ENCODE measurements at places on chromosomes 11 and 22.
A peak's percentile ranks its signal among the peaks of the same experiment; 100 is the strongest.

- DNase-seq: peak; percentile 72
Measured at GRCh38 chr11:130391711-130392110, 36.7 kb downstream of the ADAMTS8 start.

- no peak for DNase-seq
Measured at GRCh38 chr11:131246156-131246555, 124.3 kb upstream of the NTM start.

DNA sequence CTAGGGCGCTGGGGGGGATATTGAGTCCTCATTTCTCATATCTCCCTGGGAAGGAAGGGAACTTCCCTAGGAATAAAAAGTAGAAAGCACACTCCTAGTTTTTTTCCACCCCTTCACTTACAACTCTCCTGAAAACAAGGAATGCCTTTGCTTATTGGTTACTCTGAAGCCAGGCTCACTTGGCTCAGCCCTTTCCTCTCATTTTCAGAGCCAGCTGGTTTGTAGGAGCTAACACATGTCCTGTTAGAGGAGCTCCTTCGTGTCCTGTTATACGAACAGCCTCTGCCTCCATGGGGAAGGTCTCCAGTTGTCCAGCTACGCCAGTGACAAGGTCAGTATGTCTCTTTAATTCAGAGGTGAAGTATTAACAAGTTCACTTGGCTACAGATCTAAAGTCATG lies 17.6 kb downstream of the ALKBH8 start:
- DNase-seq: no peak

GRCh38 chr11:11057472-11057854 lies 199.6 kb upstream of the ZBED5 start:
- no peak for DNase-seq

DNA sequence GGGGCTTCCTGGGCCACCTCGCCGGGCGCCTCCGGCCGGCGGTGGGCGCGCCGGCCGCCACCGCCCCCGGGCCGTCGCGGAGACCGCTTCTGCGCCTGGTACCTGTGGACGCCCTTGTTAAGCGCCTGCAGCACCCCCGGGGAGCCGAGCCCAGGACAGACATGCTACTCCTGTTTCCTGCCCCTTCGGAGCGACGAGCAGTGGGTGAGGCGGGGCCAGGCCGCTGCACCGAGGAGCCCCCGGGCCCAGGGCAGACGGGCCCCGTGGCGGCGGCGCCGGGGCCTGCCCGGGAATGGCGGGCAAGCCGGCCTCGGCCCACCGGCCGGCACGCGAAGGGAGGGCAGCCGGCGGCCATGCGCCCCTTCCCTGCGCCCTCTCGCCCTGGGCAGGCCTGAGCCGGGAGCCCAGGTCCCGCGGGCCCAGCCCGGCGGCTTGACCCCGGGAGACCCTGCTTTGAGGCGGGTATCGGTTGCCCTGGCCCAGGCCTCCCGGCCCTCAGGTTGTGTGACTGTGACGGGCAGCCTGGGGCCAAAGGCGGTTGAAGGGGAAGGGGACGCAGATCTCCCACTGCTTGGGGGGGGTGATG lies 789 bp upstream of the KDM2A start:
- DNase-seq: no peak

GRCh38 chr11:70544774-70545609 lies 146.7 kb downstream of the CTTN start:
- DNase-seq: no peak

- no peak for DNase-seq
Measured at GRCh38 chr22:39525658-39525975, 5.3 kb downstream of the ATF4 start.

GRCh38 chr22:39496131-39496838 lies 5.8 kb upstream of the MIEF1 start:
- peak; percentile 49 for DNase-seq

- no peak for DNase-seq
Measured at GRCh38 chr11:42840176-42840829, 471.5 kb upstream of the API5 start.

Measured in fibroblast of gingiva (primary cell).